ENCODE measurements at places on chromosomes 16 and 17.

GRCh38 chr16:27698266-27698665 is 148.3 kb downstream of the KATNIP start:
- peak; percentile 16 for DNase-seq

- no peak for DNase-seq
Observed at GRCh38 chr17:72691017-72691416, 401.5 kb downstream of the SLC39A11 start.

DNA sequence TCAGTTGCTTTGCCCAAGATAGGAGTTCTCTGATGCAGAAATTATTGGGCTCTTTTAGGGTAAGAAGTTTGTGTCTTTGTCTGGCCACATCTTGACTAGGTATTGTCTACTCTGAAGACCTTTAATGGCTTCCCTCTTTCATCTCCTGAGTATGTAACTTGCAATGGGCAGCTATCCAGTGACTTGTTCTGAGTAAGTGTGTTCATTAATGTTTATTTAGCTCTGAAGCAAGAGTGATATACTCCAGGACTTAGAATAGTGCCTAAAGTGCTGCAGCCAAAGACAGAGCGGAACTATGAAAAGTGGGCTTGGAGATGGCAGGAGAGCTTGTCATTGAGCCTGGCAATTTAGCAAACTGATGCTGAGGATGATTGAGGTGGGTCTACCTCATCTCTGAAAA is 8.8 kb upstream of the TANGO6 start:
- no peak for DNase-seq

DNA sequence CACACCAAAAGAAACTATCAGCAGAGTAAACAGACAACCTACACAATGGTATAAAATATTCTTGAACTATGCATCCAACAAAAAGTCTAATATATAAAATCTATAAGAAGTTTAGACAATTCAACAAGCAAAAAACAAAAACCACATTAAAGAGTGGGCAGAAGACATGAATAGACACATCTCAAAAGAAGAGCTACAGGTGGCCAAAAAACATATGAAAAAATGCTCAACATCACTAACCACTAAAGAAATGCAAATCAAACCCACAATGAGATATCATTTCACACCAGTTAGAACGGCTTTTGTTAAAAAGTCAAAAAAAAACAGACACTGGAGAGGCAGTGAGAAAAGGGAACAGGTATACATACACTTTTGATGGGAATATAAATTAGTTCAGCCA is 348.9 kb upstream of the MAF start:
- no peak for DNase-seq

GRCh38 chr17:44977065-44977464 is 9.0 kb upstream of the C1QL1 start:
- DNase-seq: peak; percentile 35

DNA sequence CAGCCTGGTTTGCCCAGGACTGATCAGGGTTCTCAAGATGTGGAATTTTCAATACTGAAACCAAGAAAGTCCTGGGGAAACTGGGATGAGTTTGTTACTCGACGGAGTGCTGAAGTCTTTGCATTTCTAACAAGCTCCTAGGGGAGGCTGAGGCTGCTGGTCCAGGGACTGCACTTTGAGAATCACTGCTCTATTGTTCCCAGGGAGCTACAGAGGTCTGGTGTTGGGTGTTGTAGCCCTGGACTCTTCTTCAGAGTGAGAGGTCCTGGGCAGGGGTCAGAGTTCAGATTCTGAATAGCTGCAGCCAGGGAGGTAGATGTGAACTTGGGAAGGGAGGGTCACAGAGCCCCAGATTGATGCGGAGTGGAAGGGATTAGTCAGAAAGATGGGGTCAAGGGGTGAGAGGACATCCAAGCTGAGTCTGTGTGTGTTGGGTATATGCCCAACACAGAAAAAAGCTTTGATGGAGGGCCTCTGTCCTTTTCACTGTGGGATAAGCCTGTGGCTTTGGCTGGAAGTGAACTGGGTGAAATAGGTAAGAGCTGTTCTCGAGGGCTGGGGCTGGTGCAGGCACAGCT is 14.1 kb downstream of the TMEM238L start:
- DNase-seq: no peak

DNA sequence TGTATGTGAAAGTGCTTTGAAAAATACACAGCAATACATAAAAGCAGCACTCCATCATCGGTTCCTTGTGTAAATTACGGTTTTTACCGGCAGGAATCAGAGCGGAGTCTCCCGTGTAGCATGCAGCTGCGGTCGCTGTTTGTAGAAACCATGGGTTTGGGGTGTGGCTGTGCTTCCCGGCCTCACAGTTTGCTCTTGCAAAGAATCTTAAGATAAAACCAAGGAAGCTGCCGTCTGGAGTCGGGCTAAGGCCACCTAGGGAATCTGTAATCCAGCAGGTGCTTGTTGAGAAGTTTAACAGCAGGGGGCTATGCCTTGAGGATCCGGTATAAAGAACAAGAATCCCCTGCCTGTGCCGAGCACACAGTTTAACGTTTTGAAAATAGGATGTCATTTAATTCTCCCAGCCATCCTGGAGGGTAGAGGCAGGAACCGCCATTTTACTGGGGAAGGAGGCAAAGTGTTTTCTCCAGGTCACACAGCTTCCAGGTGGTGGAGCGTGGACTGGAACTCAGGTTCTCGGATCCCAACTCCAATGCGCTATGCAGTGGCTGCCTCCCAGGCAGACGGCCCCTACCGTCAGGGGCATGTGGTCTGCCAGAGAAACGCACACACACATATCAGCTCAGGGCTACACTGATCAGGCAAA is 6.0 kb upstream of the TLCD3A start:
- no peak for DNase-seq

- no peak for DNase-seq
Observed at GRCh38 chr17:10931133-10931532, 93.2 kb upstream of the PIRT start.

- DNase-seq: no peak
Observed at GRCh38 chr16:389352-389751, 7.6 kb upstream of the PGAP6 start.

DNA sequence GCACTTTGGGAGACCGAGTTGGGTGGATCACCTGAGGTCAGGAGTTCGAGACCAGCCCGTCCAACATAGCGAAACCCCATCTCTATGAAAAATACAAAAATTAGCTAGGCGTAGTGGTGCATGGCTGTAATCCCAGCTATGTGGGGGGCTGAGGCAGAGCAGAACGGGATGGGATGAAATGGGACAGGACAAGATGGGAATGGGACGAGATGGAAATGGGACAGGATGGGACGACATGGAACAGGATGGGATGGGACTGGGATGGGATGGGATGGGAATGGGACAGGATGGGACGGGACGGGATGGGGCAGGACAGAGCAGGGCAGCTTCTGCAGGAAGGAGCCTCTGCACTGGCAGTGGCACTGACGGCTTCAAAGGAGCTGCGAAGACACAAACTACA is 106.1 kb downstream of the ANKRD11 start:
- no peak for DNase-seq

DNA sequence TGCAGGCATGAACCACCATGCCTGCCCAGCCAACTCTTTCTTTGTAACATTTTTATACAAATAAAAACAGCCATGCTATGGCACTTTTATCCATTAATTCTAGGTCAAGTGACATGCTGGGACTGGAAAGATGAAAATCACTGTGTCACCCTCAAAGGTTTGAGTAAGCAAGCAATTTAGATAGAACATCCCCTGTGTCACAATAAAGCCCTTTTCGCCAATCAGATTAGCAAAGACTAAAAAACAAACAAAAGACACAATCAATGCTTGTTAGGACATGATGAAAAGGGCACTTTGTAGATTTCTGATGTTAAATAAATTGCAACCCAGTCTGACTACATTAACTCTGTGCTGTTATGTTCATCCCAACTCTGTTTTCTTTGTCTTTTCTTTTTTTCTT is 26.4 kb downstream of the CHP2 start:
- DNase-seq: no peak

- DNase-seq: no peak
Observed at GRCh38 chr17:43352579-43353331, 46.0 kb upstream of the ARL4D start.

- no peak for DNase-seq
Observed at GRCh38 chr16:9112166-9112843, 20.9 kb downstream of the HAPSTR1 start.

GRCh38 chr16:68943961-68944360 is 100.6 kb downstream of the TANGO6 start:
- DNase-seq: no peak

DNA sequence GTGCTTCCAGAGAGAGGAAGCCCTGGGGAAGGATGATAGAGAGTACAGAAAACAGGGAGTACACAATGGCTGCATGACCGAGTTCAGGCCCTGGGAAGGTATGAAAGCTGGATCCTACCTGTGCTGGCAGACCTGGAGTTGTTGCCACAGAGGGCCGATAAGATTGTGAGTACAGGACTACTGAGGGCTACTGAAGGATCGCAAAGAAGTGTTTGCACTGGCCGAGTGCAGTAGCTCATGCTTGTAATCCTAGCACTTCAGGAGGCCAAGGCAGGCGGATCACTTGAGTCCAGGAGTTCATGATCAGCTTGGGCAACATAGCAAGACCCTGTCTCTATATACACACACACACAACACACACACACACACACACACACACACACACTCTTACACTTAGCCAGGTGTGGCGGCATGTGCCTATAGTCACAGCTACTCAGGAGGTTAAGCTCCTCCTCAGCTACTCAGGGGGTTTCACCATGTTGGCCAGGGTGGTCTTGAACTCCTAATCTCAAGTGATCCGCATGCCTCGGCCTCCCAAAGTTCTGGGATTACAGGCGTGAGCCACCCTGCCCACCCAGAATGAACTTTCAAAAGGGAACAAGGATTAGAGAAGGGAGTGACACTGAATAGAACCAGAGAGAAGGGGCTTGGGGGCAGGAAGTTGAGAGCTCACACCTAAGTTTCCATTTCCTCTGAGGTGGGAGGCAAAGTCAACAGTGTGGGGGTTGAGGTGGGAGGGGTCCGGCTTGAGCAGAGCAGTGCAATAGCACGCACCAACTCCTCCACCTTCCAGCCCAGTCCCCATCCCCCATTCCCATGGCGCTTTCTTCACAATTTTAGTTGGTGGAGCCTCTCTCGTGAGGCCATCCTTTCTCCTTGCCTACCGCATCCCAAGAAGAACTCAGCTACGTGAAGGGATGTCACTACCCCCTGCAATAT is 7.5 kb downstream of the SCIMP start:
- DNase-seq: no peak

- no peak for DNase-seq
Observed at GRCh38 chr16:77677129-77677528, 45.2 kb upstream of the NUDT7 start.

DNA sequence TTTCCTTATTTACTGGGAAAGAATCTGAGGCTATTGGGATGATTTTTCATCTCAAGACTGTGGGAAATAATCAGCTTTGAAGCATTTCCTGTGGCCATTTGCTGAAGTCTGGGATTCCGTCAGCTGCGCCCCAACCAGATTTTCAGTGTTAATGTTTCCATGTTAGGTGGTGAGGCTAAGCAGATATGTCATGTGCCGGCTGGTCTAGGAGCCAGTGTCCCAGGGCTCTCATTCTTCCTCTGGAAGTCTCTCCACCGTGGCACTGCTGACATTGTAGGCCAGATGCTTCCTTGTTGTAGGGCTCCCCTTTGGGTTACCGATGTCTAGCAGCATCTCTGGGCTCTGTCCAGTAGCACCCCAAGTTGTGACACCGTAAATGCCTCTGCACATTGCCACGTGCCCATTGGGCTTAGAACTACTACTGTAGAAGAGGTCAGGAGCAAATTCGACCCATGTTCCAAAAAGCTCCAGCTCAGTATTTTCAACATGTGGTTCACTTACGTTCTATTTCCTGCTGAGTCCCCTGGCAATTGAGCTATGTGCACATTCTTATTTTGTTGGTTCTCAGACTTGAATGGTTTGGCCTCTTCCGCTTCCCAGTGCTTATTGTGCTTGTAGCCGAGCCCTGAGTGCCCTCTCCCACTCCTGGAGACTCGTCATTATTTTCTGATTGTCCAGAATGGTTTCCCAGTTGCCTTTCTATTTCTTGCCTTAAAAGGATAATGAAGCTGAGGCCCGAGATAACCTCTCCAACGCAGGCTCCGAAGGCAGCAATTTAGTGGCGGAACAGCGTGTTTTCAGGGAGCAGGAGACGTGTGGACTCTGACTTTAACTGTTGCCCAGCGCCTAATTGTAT is 82.2 kb downstream of the SPECC1 start:
- no peak for DNase-seq

- DNase-seq: no peak
Observed at GRCh38 chr16:24635900-24636610, 93.4 kb upstream of the TNRC6A start.

- DNase-seq: peak; percentile 99
Observed at GRCh38 chr16:71808593-71809459, at the start of gene AP1G1. Gene AP1G1, minus strand, starts transcription at chr16:71808834. Its CDS starts 19,355 bp downstream, at chr16:71789479.

DNA sequence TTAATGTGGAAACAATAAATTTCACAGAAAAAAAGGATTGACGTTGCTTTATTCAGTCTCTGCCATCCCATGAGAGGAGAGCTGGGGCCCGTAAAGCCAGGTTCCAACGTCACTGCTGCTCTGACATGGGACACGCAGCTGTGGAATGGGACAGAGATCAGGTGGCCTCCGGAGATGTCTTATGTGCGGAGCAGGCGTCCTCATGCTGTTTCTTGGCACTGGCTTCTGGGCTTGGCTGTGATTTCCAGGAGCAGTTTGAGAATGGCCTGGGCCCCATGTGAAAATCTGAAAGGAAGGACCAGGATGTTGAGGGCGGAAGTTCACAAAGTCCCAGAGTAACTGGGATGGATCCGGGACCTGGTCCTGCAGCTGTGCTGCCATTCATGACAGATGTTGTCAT is 32.4 kb downstream of the NDEL1 start:
- DNase-seq: no peak

DNA sequence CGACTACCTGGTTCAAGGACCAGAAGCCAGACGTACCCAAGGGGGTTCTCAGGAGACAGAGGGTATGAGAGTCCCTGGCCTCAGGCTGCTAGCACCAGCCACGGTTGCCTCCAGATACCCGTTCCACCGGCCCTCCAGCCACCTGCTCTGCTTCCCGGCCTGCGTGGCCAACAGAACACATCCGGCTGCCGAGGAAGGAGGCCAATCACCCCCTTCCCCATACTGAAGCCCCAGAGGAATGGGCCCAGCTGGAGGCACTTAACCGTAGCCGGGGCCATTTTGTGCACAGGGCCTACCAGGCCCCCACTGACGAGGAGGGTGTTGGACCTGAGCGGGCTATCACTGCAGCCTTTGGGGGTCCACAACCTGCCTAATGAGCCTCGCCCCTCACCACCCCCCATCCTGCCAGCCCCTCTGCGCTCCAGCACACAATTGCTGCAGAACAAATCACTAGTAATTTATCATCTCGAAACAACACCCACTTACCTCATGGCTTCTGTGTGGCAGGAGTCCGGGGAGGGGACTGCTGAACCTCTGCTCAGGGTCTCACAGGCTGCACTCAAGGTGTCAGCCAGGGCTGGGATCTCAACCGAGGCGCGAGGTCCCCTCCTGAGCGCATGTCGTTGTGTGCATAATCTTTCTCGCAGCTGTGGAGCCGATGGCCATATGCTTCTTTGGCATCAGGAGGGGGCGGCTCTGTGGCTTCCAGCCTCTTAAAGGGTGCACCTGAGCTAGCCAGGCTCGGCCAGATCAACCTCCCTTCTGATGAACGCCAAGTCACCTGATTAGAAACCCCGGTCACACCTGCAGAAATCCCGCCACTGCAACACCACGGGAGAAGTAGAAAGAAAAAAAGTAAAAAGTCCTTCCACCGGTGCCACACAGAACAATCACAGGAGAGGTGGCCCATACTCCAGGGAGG is 10.1 kb upstream of the KREMEN2 start:
- peak; percentile 90 for DNase-seq

All from RPMI8226 (cell line).